ENCODE measurements at places on chromosomes 12 and 14. TPM values are rescaled to one million over a fixed set of nuclear protein-coding genes. Genes with fewer than 3 reads are reported as not detected.

GRCh38 chr12:22255097-22255496 is 79.4 kb downstream of the ST8SIA1 start:
- H3K27me3 ChIP-seq = peaks cover 2% of the 10 kb centered on the region
- no peak overlapping the region for H3K4me3 ChIP-seq
- no peaks in the 10 kb centered on the region for H3K36me3 ChIP-seq

GRCh38 chr12:15931590-15932053 is 20.5 kb downstream of the DERA start:
- no peaks in the 10 kb centered on the region for H3K27me3 ChIP-seq
- H3K4me3 ChIP-seq = no peak overlapping the region
- no peak for DNase-seq
- H3K4me1 ChIP-seq = peaks cover 13% of the 10 kb centered on the region
- peaks cover 16% of the 10 kb centered on the region for H3K36me3 ChIP-seq
- no peak overlapping the region for H3K27ac ChIP-seq

DNA sequence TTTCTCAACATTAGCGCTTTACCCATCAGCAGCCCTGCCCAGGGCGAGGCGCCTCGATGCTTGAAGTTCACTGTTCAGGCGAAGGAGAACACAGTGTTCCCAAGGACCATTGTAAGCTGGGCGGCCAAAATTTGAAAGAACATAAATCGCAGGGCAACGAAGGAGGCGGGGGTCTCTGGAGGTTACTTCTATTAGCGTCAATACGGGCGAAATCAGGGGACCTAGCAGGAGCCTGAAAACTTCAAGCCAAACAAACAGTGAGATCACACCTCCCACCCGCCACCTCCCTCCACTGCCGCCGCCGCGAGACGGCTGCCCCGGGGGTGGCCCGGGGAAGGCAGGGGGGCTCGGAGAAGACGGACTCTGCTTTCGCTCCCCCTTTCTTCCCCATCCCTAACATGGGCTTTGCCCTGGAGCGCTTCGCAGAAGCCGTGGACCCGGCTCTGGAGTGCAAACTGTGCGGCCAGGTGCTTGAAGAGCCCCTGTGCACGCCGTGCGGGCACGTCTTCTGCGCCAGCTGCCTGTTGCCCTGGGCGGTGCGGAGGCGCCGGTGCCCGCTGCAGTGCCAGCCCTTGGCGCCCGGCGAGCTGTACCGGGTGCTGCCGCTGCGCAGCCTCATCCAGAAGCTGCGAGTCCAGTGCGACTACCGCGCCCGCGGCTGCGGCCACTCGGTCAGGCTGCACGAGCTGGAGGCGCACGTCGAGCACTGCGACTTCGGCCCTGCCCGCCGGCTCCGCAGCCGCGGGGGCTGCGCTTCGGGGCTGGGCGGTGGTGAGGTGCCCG is at the start of gene PDZRN4:
TSS of gene PDZRN4 (plus strand) at position 263 of the 783 bp plus-strand sequence.
- no peaks in the 10 kb centered on the region for H3K4me1 ChIP-seq
- H3K27ac ChIP-seq = no peak within 1 kb of the TSS
- DNase-seq = no peak
- H3K36me3 ChIP-seq = no peaks in the 10 kb centered on the region
- H3K27me3 ChIP-seq = peaks cover 34% of the 10 kb centered on the region
- no peak within 1 kb of the TSS for H3K4me3 ChIP-seq

GRCh38 chr12:108479364-108480070 is 35.6 kb upstream of the FICD start:
- no peaks in the 10 kb centered on the region for H3K36me3 ChIP-seq
- no peak overlapping the region for H3K27ac ChIP-seq
- H3K4me1 ChIP-seq = no peaks in the 10 kb centered on the region
- H3K27me3 ChIP-seq = peaks cover 18% of the 10 kb centered on the region

GRCh38 chr12:1350055-1350933 is 244.1 kb downstream of the FBXL14 start:
- no peak for DNase-seq
- no peaks in the 10 kb centered on the region for H3K27me3 ChIP-seq
- H3K27ac ChIP-seq = no peak overlapping the region

The BCL11B gene
- total RNA-seq = 48.5 TPM

The MMP17 gene
- 0.60 TPM for total RNA-seq
